ENCODE measurements at places on chromosomes 13 and 19. TPM values are rescaled to one million over a fixed set of nuclear protein-coding genes. Genes with fewer than 3 reads are reported as not detected.

DNA sequence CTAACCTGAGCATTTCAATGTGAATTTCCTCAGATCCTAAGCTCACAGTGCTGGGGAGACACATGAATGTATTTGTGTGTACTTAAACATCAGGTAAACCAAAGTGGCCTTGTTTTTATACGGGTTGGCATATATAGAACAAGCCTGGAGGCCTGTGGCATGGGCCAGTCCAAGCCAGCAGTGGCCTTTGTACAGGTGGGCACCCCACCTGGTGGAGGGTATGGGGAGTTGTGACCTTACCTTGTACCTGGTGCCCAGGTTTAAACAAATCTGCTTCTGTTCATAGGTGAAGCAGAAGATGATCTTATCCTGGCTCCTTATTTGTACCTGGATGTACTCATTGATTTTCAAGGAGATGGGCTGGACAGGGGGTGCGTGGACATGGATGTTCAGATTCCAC, 71.0 kb downstream of the ERICH6B start:
- peak; percentile 47 for DNase-seq

The C2CD4C gene
- 13.9 TPM for total RNA-seq

DNA sequence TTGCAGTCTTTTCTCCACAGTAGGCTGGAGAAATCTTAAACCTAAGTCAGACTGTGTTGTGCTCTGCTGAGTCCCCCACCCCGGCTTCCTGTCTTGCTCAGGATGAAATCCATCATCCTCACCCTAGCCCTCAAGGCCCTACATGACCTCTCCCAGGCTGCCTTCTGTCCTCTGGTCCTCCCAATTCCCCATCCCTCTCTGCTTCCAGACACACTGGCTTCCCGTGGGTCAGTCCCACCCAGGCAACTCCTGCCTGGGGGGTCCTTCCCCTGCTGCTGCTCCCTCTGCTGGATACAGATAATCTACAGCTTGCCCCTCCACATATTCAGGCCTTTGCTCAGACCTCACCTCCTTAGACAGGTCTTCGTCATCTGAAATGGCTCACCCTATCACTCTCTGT, 18.4 kb upstream of the CBY2 start:
- peak; percentile 55 for DNase-seq

DNA sequence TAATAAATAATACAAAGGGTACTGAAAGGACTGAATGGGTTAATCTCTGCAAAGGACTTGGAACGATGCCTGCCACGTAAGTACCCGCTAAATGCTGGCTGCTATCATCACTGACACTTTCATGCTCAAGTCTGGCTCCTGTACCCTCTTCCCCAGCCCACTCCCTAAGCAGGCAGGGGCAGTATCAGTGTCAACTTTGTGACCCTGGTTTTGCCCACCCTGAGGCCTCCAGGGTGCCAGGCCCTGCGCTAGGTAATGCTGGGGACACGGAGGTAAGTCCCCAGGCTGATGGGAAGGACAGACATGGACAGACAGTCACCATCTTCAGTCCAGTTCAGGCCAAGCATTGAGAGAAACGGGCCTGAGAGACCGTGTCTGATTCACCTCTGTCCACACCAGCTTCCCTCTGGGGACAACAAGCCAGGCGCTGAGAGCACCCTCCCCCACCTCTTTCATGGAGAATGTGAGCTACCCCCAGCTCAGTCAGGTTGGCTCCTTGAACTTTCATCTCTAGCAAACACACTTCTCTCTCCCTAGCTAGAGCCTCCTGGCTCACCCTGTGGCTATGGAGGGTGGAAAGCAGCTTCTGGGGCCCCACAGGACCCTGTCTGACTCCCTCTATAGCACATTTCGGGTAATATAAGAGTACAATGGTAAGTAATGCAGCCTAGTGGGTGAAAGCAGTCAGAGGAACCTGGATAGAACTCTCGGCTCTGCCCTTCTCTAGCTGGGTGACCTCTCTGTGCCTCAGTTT, 800 bp downstream of the ETFB start:
- DNase-seq, result no peak

DNA sequence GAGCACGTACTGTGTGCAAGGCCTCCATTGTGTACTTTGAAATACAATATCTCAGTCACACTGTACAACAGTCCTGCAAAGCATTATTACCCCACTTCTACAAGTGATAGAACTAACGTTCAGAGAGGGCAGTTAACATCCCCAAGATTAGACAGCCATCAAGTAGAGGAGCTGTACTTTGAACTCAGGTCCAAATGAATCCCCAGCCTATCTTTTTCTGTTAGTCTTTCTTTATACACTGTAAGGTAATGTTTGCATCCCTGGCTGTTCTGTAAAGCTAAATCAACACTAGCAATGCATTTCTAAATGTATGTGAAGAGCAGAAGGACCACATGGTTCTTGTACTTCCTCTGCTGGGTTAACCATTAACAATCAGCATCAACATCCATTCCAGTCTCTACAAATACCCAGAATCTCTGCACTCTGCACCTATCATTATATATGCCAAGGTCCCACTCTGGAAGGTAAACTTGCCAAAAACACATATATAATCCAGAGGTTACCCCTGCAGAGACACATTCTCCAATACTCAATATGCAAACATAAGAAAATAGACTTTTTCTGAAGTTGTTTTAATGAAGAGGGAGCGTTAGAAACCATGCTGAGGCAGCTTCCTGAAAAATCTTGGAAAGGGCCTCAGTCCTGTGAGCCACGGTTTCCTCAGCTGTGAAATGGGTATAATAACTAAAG, 182.3 kb downstream of the MZT1 start:
- DNase-seq, result no peak

All from H7 (cell line).